HT1080 (cell line): ENCODE measurements at places on chromosomes 13 and 19. TPM values are rescaled to one million over a fixed set of nuclear protein-coding genes. Genes with fewer than 3 reads are reported as not detected.

DNA sequence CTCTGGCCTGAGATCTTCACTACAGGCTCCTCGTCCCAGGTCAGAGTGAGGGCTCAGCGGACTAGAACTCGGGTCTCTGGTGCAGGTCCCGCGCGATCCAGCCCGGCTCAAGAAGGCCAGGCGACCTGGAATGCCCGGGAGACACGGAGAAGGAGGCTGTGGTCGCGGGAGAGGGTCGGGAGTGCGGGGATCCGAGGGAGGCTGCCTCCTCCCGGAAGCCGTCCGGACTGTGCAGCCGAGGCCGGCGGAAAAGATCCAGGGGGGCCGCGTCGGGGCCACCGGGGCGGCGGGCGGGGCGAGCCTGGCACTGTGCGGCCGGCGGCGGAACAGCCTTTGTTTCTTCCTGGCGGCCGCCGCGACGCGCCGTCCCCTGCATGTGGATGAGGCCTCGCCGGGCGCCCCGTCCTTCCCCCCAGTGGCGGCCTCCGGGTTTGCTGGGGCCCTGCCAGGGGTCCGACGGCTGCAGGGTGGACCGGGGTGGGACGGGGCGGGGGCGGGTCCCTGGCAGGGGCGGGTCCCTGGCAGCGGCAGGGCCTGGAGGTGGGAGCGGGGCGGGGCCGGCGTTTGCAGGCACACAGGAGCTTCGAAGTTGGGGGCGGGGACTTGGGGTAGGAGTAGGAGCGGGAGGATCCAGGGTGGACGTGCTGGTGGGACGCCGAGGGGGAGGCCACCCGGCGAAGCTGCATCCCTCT, 1.0 kb upstream of the SLC7A10 start:
- DNase-seq = no peak

The CILP2 gene
- total RNA-seq = 0.10 TPM in 1 of 2 replicates, not detected in the other

DNA sequence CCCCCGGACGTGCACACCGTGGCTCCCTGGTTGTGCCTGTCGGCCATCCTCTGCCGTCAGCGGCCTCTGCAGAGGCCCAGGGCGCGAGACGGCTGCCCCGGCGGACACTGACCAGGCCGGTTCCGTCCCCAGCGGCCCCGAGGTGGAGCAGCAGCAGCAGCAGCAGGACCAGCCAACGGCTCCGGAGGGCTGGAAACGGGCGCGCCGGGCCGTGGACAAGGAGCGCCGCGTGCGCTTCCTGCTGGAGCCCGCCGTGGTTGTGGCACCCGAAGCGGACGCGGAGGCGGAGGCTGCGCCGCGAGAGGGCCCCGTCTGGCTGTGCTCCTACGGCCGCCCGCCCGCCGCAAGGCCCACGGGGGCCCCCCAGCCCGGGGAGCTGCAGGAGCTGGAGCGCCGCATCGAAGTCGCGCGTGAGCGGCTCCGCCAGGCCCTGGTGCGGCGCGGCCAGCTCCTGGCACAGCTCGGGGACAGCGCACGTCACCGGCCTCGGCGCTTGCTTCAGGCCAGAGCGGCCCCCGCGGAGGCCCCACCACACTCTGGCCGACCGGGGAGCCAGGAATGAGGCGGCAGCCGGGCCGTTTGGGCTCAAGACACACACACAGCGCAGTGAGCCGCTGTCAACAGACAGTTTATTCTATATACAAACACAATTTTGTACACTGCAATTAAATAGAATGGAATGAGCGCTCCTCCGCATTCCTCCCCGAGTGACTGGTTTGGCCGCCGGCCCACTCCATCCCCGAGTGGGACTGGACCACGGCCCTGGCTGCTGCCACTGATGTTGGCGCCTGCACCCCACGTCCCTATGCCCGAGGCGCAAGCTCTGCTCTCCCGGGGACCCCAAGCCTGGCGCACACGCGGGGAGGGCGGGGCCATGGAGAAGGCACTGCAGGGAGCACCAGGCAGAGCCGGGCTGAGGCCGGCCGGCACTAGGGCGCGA, 9.1 kb downstream of the GRIN3B start:
- DNase-seq = no peak

The CEACAM3 gene
- total RNA-seq = not detected in 2 replicates

GRCh38 chr13:105925496-105925895, 610.0 kb downstream of the EFNB2 start:
- peak; percentile 11 for DNase-seq

DNA sequence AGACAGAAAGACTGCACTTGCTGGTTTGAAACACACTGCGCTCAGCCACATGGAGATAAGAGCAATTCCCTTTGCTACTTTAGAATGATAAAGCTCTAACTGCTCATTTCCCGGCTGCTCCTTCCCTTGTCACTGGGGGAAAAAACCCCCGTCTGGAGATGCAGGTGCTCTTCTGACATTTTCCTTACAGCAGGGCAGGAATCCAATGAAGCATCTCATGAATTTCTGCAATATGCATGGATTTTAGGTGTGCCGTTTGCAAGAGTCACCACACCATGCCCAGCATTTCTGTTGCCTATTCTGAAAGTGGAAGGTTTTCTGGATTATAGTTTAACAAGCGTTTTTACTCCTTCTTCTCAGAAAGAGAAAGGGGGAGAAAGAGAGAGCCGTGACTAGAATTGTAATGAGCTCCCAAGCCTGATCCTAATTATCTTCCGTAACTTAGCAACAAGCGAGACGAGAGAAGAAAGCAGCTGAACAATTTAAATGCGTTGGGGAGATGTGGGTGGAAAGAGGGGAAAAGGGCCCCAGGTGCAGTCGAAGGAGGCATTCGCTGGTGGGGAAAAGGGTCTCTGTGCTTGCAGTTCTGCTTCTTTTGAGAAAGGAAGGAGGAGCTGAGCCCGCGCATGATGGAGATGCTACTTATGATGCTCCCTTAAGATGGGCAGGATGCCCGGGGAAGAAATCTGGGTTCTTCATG, 76.6 kb upstream of the SPATA13 start:
- DNase-seq = no peak

The ZNF681 gene
- 1.3 and 2.9 TPM in 2 replicates for total RNA-seq
